CD4-positive, alpha-beta T cell treated with Interleukin-6 at 100 ng/mL for 8 hours (primary cell): ENCODE measurements at places on chromosomes 6 and 20.
A peak's percentile ranks its signal among the peaks of the same experiment; 100 is the strongest.

DNA sequence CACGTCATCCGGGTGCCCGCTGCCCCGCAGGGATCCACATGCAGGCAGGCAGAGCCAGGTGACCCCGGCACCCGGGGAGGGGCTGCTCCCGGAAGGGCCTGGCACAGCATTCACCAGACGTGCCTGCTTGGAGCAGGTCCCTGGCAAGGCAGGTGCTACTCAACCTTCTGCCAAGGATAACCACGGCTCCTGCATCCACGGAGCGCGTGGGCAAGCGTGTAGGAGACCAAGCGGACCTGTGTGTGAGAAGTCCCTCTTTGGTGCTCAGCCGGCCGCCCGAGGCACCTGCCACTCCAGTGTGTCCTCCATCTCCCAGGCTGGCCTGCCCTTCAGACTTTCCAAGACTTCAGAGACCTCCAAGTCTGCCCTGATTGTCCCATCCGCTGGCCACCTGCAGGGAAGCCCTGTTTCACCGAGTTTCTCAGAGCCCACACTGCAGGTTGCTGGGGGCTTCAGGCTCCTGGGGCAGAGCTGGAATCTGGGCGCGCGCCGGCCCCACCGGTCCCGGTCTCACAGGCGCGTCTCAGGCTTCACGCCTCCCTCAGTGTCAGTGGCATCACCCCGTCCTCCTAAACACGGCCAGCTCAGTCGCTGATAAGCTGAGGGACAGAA, 124.3 kb downstream of the DLL1 start:
- no peak for DNase-seq

- no peak for DNase-seq
These were observed 266.8 kb upstream of the PLN start for GRCh38 chr6:118281291-118281690.

GRCh38 chr6:143060806-143061596, at the start of gene AIG1:
AIG1 (plus strand) TSS chr6:143060889; CDS start chr6:143060926, 37 bp downstream.
- DNase-seq: peak; percentile 53

- DNase-seq: no peak
These were observed 11.1 kb upstream of the VAPB start for GRCh38 chr20:58377766-58378401.

DNA sequence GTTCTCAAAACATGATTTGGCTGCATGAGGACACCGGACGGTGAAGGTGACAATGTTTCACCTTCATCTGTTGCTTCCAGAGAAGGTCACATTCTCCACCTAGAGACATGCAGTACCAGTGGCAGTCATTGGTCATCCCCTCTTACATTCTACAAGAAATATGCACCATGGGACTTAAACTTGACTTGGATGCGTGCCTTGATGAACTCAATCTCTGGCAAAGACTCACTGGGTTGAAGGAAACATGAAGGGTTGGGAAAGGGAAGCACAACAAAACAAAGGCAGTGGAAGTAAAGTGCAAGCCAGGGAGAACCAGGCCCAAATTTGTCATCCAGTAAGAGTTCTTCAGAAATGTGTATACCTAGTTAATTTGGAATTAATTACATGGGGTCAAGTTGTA, 39.4 kb upstream of the ARMH2 start:
- no peak for DNase-seq

DNA sequence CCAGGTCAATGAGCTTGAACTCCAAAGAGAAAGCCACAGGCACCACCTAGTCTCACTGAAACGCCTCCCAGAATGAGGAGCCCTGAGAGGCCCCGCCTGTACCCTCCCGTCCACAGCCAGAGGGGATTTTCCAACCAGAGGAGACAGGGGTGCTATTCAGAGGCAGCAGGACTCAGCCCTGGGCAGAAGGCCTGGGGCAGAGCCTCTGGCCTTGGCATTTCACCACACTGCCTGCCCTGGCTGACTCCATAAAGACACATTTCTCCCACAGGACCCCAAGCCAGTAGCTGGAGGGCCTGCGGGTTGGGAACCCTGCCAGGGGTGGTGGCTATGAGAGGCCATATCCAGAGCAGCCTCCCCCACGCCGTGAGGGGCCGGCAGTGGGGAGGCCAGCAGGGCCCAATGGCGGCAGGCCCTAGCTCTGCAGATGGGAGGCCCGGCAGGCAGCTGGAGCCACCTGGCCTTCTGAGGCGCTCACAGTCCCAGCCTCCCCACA, 159.3 kb downstream of the PREX1 start:
- DNase-seq: no peak

GRCh38 chr20:34322267-34323105, 19.3 kb upstream of the AHCY start:
- no peak for DNase-seq

- DNase-seq: peak; percentile 74
These were observed 49.3 kb upstream of the MYL9 start for GRCh38 chr20:36491901-36492617.
